ENCODE measurements at places on chromosomes 3 and 15.

DNA sequence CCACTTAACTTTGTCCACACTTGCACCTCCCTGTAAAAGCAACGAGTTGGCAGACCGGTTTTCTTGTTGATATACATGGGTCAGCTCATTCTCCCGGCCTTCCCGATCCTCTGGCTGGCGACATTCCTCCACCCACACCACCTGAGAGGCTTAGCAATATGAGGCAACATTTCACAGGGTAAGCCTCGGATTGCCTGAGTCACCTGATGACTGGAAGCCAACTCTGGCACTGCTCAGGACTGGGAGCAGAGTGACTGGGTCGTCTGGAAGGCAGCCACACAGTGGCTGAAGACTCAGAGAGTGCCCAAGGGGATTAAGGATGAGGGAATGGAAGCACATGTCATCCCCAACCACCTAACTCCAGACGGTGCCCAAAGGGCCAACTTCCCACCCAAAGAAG lies 9.8 kb downstream of the HOMER2 start:
- no peak for DNase-seq

GRCh38 chr3:27712136-27713077 lies 9.7 kb downstream of the EOMES start:
- peak; percentile 63 for DNase-seq

DNA sequence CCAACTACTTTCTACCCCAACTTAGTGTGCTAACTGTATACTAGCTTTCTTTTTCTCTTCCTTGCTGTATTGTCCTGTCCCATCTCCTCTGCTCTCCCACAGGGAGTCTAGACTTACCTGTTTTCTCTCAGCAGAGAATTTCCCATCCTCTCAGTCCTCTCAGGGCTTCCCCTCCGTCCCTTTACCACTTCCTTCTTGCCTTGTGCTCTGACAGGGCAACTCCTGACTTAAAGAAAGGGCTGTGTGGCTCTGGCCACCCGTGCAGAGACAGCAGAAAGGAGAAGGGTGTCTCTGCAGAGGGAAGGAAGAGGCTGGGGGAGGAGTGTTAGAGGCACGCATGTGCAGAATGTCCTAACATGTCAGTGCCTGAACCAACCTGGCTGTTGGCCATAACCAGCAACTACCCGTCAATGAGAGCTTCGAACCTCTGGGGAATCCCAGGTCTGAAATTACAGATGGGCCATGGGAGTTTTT lies at the start of gene GCSAM:
TSS of gene GCSAM (minus strand) at position 274 of the 474 bp plus-strand sequence. CDS start at position 146, 128 bp downstream.
- peak; percentile 19 for DNase-seq

- no peak for DNase-seq
Observed at GRCh38 chr3:185519021-185519420, 20.2 kb upstream of the TMEM41A start.

DNA sequence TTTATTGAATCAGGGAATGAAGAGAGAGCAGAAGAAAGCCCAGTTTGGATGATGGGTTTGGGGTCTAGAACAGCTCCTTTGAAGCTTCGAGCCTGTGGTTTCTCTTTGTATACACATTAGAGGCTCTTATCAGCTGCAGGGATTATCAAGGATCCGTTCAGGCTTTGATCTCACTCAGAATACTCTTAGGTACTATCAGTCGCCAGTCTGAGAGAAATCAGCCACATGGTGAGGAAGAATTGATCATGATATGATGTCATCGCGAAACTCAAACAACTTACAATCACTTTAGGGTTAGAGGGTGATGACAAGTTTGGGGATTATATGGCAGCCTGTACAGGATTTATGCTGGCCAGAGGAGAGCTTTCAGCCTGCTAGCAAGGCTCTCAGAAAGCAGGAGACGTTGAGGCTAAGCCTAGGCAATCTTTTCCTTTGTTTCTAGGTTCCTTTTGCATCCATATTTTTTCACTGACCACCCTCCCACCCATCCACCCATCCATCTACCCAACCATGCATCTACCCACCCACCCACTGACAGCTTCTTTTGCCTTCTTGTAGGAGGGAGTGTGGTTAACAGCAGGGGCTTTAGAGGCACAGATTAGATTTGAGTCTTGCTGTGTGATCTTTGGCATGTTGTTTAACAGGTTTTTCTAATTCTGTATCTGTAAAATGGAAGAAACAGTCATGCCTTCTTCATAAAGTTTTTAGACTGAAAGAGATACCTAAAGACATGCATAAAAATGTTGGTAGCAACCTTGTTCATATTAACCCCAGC lies 330.4 kb upstream of the LRRFIP2 start:
- no peak for DNase-seq

DNA sequence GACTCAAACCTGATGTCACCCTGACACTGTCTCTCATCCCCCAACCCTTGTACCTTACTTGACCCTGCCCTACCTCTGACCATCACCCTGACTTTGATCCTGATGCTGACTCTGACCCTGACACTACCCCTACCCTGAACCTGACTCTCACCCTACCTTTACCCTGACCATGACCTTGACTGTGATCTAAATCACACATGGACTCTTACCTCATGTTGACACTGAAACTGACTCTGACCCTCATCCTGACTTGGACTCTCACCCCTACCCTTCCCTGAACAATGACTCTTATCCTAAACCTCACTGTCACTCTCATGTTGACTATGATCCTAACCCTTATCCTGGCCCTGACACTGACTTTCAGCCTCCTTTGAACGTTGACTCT lies 21.7 kb upstream of the SLC25A26 start:
- DNase-seq: no peak

GRCh38 chr15:34620814-34621213 lies 37.4 kb upstream of the GOLGA8B start:
- DNase-seq: no peak

- DNase-seq: peak; percentile 76
Observed at GRCh38 chr15:78131295-78132061, at the start of gene CIB2. Gene CIB2 (minus strand): TSS chr15:78131445. CDS start chr15:78131215, 230 bp downstream.

DNA sequence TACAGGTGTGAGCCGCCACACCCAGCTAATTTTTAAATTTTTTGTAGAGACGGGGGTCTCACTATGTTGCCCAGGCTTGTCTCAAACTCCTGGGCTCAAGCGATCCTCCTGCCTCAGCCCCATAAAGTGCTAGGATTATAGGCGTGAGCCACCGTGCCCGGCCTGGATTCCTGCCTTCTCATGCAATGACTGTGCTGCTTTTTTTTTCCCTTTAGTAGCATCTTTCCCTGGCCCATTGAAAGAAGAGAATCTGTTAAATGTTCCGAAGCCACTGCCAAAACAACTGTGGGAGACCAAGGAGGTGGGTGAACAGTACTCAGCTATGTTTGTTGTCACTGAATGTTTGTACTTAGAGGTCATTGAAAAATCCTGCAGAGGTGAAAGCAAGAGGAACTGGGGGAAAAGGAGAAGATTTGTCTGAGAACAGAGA lies 88.0 kb downstream of the CRTC3 start:
- no peak for DNase-seq

GRCh38 chr3:157093096-157093495 lies 66.9 kb downstream of the CCNL1 start:
- no peak for DNase-seq

DNA sequence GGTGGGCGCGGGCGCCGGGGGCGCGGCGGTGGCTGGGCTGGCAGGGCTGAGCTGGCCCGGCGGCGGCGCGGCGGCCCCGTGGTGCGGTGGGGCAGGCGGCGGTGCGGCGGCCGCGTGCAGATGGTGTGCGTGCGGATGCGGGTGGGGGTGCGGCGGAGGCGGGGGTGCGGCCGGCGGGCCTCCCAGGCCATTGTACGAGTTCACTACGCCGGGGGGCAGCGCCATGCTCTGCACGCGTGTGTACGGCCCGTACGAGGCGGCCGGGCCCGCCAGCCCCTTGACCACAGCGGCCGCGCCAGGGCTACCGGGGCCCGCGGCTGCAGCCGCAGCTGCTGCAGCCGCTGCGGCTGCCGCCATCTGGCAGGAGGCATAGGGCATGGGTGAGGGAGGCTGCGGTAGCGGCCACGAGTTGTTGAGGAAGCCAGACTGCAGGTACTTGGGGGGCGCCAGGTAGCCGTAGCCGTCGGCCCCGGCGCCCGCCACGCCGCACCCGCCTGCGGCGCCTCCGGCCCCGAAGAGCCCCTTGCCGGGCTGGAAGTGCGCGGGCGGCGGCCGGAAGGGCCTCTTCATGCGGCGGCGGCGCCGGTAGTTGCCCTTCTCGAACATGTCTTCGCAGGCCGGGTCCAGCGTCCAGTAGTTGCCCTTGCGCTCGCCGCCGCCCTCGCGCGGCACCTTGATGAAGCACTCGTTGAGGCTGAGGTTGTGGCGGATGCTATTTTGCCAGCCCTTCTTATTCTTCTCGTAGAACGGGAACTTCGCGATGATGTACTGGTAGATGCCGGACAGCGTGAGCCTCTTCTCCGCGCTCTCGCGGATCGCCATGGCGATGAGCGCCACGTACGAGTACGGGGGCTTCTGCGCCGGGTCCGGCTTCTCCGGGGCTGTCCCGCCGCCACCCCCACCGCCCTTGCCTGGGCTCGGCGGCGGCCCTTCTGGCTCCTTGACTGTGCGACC lies 951 bp downstream of the FOXL2 start:
- DNase-seq: no peak

DNA sequence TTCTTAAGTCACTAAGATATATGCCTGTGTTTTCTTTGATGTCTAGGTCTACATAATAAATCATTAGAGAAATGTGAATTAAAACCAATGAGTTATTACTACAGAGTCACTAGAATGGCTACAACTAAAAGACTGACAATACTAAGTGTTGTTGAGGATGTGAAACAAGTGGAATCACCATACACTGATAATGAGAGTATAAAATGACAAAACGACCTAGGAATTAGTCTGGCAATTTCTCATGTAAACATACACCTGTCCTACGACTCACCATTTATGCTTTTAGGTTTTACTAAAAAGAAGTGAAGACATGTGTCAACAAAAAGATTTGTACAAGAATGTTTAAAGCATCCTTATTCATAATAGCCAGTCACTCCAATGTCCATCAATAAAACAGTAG lies 75.2 kb upstream of the SATB1 start:
- DNase-seq: no peak

DNA sequence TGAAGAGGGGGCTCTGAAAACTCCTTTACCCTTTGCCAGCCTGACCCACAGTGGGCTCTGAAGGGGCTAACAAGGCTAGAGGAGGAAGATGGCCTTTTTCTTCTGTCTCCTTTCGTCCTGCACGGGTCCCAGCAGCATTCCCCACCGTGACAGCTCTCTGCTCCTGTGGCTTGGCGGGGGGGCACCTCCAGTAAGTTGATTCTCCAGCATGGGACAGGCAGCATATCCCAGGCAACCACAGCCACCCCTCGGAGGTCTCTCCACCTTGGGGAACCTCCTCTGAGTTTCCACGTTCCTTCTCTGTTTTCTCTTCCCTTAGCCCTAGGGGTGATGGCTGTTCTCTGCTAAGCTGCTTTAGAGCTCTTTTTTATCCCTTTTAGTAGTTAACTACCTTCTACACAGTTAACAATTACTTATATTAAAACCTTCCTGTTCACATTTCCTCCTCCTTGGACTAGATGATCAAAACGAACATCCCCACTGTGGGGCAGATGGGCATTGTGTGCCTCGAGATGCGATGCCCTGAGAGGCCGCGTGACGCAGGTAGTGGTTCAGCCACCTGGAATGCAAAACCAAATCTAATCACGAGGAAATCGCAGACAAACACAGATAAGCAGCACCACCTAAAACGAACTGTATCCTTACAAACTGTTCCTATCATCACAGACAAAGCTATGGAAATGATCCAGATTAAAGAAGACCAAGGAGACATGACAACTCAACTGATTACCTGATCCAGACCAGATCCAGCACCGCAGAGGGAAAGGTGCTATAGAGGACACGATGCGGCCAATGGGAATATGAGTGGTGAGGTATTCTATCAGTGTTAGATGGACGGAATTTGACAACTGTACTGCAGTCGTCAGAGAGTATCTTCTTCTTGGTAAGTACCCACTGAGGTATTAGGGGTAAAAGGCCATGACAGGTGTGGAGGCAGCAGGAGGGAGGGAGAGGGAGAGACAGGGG lies 27.7 kb downstream of the TSPAN3 start:
- DNase-seq: no peak

GRCh38 chr3:134463676-134464063 lies 22.1 kb downstream of the ANAPC13 start:
- no peak for DNase-seq
